Glomerular endothelial cell (primary cell): ENCODE measurements at places on chromosomes 3 and 15. TPM values are rescaled to one million over a fixed set of nuclear protein-coding genes. Genes with fewer than 3 reads are reported as not detected.

- DNase-seq: no peak
Measured at GRCh38 chr3:46062679-46063078, 35.4 kb upstream of the XCR1 start.

DNA sequence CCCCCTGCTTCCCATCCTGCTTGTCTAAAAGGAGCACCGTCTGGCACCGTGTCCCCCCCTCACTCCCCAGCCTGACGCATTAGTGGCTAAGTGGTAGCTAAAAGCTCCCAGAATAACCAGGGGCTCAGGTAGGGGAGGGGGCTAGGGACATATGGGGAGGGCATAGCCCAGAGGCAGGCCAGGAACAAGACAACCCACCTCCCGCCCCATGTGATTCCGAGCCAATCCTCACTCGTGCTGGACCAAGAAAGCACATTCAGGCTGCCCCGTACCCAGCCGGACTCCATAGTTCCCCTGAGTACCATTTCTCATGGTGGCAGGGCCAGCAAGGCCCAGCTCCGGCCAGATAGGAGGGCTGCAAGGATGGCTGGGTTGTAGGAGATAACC lies 11.5 kb downstream of the SEMA7A start:
- no peak for DNase-seq

- DNase-seq: no peak
Measured at GRCh38 chr3:57127891-57128518, 37.1 kb downstream of the IL17RD start.

ANKUB1 gene
- not detected in 2 replicates for total RNA-seq
